ENCODE measurements at places on chromosomes 12 and 14.

DNA sequence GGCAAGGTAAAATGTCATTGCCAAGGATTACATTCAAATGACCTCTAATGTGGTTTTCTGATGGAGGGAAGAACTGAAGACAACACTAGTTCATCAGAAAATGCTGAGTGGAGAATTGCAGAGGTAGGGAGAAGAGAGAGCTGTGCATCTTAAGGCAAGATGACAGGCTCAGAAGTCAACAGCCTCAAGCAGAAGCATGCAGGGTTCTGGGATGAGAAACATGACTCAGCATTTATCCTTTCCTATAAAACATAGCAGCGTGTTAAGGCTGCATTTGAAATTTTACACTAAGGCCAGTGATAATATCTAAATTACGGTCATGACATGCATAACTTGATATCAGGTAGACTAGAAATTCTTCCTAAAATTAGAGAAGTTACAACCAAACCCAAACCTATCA, 53.7 kb upstream of the DYRK2 start:
- no peak for DNase-seq

DNA sequence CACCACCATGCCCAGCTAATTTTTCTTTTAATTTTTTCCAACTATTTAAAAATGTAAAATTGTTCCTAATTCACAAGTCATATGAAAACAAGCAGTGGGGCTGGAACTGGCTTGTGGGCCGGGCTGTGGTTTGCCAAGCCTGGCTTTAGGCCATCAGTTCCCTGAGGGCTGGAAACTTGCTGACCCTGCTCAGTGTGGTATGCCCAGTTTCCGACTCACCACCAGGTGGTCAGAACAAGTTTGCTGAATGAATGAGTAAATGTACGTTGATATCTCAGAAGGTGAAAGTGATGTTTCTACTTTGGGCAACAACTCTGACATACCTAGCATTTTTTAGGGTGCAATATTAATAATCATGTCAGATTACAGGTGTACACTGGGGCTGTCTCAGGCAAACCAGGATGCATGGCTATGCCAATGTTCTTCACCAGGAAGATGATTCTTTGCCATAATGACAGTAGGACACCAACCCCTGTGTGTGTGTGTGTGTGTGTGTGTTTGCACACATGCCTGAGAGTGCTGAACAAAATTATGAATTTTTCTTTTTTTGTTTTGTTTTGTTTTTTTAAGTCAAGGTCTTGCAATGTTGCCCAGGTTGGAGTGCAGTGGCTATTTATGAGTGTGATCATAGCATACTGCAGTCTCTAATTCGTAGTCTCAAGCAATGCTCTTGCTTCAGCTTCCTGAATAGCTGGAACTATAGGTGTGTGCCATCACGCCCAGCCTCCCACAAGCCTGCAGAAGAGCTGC, 106.1 kb downstream of the PTPN11 start:
- DNase-seq: peak; percentile 35

DNA sequence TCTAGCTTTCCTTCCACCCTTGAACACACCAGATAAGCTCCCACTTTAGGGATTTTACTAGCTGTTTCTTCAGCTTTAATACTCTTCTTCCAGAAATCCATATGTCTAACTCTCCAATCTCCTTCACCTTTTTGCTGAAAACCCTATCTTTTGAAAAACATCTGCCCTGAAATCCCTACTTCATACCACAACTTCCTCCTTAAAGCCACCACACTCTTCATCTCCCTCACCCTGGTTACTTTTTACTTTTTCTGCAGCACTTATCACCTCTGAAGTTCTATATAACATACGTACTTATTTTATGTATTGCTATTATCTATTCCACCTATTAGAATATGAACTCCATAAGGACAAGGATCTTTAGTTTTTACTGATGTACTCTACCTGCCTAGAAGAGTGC, 28.6 kb upstream of the PTPRQ start:
- DNase-seq: no peak

DNA sequence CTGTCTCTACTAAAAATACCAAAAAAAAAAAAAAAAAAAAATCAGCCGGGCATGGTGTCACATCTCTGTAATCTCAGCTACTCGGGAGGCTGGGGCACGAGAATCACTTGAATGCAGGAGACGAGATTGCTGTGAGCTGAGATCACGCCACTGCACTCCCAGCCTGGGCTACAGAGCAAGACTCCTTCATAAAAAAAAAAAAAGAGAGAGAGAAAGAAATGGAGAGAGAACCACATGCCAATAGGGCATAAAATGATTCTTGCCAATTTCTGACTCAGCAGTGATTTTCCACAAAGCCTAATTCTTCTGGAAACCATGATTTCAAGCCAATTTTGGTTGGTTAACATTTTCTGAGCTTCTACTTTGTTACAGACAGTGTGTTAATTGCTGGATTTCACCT, 250.4 kb upstream of the SEL1L start:
- DNase-seq: no peak

DNA sequence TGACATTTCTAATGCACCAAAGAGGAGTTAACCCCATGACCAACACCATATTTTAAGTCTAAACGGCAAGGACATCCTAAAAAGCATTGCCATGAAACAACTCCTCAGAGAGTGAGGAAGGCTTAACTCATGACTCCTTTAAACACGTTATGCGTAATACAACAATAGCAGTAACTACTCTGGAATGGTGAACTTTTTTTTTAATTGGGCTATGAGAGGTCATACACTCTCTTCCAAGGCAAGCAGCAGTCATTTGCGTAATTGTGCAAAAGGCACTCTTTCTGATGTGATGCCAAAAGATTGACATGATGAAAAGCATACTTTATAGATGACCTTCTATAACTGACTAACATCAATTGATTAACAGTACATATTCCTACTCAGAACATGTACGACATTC, 39.4 kb downstream of the RHOJ start:
- DNase-seq: no peak

DNA sequence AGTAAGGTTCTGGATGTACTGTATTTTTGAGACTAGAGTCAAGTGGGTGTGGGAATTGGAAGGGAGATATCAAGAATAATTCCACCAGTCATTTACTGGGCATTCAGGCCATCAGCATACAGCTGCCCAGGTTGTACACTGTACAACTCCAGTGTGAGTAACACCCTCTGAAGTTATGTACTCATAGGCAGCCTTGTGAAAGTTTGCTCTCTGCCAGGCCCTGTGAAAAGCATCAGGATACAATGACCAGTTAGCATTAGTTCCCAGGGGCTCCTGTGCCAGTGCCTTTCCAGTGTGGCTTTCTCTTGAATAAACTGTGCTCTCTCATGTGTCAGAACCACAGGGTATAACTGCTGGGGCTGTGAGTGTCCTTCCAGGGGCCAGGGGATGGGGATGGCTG, 89.7 kb downstream of the LGMN start:
- DNase-seq: no peak

DNA sequence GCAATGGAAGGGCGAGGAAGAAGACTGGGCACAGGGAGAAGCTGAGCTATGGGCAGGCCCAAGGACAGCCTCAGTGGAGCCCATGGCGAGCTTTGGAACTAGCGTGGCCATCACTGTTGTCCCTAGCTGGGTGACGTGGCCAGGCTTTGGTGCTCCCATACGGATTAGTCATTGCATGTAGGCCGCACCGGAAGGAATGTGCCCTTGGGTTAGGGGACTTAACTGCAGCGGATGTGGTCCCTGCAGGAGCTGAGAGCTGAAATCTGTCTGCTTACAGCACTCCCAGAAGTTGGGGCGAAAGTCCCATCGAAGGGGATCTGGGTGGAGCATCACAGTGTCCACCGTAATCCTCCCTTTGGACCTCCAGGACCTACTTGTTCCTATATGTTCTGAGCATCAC, 133.7 kb downstream of the PAPOLA start:
- no peak for DNase-seq

DNA sequence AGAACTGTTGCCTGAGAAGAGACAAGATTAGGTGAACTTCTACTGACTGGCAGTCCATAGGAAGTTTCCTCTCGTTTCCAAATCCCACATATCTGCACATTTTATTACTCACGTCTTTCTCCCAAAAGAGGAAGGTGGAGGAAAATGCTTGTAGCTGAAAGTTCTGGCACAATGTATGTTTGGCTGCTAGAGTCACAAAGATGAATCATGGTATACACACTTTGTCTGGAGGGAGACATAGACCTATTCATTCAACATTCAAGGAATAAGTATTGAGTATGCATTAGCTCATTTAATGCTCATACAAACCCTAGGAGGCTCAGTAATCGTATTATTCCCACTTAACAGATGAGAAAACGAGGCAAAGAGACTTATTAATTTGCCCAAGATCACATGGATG, 291.8 kb downstream of the FOXN3 start:
- no peak for DNase-seq

GRCh38 chr14:69317780-69318179, 57.8 kb downstream of the GALNT16 start:
- DNase-seq: no peak

DNA sequence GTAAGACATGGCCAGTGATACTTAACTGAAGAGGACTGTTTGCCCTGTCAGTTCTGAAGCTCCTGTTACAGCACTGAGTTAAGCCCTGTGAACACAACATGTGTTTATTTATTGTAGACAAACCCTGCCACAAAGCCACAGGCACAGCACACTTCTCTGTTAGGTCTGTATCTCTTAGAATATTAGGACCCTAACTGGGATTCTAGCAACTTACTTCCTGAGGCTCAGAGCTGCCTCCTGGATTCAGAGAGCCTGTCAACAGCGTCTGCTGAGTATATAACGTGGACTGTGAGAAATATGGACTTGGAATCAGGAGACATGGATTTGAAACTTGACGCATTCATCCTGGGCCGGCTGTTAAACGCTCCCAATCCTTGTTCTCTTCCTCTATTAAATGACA, 135.0 kb upstream of the HIF1A start:
- no peak for DNase-seq

- peak; percentile 52 for DNase-seq
Observed at GRCh38 chr12:52860102-52860823, 11.5 kb upstream of the KRT78 start.

DNA sequence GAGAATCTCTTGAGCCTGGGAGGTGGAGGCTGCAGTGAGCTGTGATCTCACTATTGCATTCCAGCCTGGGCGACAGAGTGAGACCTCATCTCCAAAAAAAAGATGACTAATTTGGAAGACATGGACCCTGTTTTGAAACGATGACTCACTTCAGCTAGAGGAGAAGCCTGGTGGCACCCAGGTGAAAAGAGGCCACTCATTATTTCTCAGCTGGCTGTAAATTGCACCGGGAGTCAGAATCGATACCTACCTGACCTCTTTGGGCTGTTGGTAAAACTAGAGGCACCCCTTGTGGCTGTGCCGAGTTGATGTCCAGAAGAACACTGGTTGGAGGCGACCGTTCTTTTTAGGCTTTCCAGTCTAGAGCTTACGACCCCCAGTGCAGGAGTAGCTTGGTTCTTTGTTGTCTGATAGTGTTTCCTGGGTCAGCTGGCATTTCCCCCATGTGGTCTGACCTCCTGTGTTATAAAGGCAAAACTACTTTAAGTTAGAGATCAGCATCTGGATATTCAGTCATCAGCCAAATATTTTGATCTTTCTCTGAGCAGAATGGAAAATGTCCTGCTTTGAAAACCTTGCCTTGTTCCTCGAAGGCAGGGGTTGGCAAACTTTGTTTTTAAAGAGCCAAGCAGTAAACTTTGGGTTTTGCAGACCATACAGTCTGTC, 93.2 kb downstream of the CHST11 start:
- no peak for DNase-seq

DNA sequence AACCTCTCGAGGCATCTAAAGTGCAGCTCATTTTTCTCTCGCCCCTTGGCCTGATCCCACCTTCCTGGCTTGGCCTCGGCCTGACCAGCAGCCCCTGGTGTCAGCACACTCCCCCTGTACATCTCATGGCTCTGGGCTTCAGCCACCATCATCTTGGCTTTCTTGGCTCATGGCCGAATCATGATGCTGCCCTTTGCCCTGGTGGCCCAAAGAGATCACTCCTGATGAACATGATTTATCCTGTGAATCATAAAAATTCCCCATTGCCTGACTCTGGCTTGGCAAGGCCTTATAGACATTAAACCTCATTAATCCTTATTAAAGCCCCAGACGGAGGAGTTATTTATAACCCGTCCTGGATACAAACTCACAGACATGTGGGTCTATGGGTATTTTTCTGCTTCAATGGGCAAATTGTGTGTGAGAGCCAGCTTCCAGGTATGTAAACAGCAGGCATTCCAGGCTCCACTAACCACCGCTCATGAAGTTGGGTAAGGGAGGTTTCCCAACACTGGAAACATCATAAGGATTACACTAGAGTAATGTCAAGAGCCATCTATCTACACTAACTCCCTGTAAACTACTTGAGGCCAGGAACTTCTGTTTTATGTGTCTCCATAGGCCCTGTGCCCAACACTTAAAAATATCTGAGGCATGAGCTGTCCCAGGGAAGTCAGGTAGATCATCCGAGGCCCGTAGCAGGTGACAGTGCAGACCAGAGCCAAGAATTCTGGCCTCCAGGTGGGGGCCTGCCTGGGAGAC, 171.2 kb downstream of the TTC8 start:
- DNase-seq: no peak

GRCh38 chr14:20905676-20906075, 14.5 kb downstream of the RNASE3 start:
- DNase-seq: no peak

- DNase-seq: no peak
Observed at GRCh38 chr12:97763113-97763512, 300.5 kb downstream of the RMST start.

GRCh38 chr12:79267580-79267979, 403.0 kb downstream of the SYT1 start:
- DNase-seq: no peak

DNA sequence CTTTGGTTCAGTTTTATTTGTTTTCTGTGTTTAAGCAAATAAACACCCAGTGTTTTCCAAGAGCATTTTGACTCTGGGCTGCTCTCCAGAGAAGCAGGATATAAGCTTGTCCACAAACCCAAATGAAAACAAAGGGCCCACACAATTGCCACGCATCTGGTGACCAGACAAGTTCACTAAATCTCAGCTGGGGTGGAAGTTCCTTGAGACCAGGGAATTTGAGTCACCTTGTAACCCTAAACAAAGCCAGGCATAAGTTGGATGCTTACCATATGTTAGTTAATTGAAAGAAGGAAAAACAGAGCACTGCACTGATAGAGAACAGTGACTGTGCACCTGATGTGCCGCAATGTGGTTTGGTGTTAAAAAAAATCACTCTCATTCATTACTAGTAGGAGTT, 1.6 kb upstream of the TXNRD1 start:
- DNase-seq: peak; percentile 91

DNA sequence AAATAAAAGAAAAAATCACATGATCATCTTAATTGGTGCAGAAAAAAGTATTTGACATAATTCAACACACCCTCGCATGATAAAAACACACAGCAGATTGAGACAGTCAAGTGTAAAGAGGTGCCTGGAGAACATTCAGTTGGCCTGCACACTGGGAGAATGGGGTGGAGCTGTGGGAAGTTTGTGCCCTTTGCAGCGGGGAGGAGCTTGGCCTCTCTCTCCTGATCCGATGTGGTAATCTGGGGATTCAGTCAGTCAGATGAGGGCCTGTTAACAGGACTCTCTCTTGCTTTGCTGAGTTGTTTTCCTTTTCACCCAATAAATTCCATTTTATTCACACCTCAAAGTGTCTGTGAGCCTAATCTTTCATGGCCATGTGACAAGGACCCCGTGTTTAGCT, 5.9 kb downstream of the SERPINA6 start:
- peak; percentile 58 for DNase-seq

- no peak for DNase-seq
Observed at GRCh38 chr14:72605096-72605920, 288.6 kb downstream of the DPF3 start.
